Left ventricle myocardium inferior (tissue), 1 donor: ENCODE measurements at places on chromosomes 12 and 14. TPM values are rescaled to one million over a fixed set of nuclear protein-coding genes. Genes with fewer than 3 reads are reported as not detected.

COQ6 gene
- total RNA-seq: 49.8 TPM

GRIP1 gene
- total RNA-seq: 0.47 TPM

- no peak overlapping the region for H3K4me3 ChIP-seq
- no peak overlapping the region for H3K27ac ChIP-seq
- no peaks in the 10 kb centered on the region for H3K36me3 ChIP-seq
- DNase-seq: no peak
- peaks cover 23% of the 10 kb centered on the region for H3K4me1 ChIP-seq
Measured at GRCh38 chr12:96190413-96191108, 3.6 kb upstream of the ELK3 start.

GRCh38 chr12:12206776-12207388 lies 60.0 kb downstream of the LRP6 start:
- no peak overlapping the region for H3K4me3 ChIP-seq
- H3K27me3 ChIP-seq: no peaks in the 10 kb centered on the region
- DNase-seq: no peak
- peaks cover 9% of the 10 kb centered on the region for H3K36me3 ChIP-seq
- no peak overlapping the region for H3K27ac ChIP-seq

DNA sequence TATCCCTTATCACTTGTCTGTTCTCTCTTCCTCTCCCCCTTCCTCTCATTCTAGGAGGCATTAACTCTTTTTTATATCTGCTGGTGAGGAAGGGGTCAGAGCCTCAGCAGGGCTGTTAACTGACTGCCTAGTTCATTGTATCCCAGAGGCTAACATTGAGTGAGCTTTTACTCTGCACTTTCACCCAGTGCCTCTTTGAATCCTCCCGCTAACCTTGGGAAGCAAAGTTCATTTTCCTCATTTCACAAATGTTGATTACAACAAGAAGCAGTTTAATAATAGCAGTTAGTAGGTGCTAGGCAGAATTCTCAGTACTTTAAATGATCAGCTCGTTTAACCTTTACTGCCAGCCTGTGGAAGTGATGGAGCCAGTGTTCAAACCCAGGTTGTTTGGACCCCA lies 75.5 kb downstream of the POLR3B start:
- no peak for DNase-seq
- peak overlapping the region; percentile 29 for H3K27ac ChIP-seq
- no peaks in the 10 kb centered on the region for H3K27me3 ChIP-seq

GRCh38 chr14:69633238-69633637 lies 21.8 kb downstream of the SUSD6 start:
- no peaks in the 10 kb centered on the region for H3K36me3 ChIP-seq
- peak overlapping the region; percentile 81 for H3K27ac ChIP-seq
- peaks cover 100% of the 10 kb centered on the region for H3K4me1 ChIP-seq
- DNase-seq: no peak

DNA sequence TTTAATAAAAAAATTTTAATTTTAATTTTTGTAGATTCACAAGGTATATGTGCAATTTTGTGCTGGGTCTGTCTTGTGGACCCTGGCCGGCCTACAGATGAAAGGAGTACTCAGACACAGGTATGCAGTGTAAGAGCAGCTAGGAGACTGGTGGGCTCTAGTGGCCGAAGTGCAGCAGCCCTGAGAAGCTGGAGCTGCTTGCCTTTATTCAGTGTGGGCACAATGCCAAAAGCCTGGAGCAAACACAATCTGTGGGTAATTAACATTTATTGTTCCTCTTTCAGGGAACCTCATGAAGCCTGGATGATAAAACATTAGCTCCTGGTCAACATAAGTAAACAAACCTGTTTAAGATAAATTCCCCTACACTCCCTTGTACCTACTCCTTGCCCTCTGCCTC lies 135.7 kb upstream of the SEL1L start:
- no peaks in the 10 kb centered on the region for H3K36me3 ChIP-seq
- no peaks in the 10 kb centered on the region for H3K27me3 ChIP-seq
- H3K4me1 ChIP-seq: peaks cover 7% of the 10 kb centered on the region
- H3K4me3 ChIP-seq: no peak overlapping the region
- no peak overlapping the region for H3K27ac ChIP-seq
- DNase-seq: no peak

GRCh38 chr12:46237371-46238045 lies 31.3 kb downstream of the SLC38A1 start:
- H3K4me1 ChIP-seq: peaks cover 16% of the 10 kb centered on the region
- H3K4me3 ChIP-seq: no peak overlapping the region
- H3K27ac ChIP-seq: no peak overlapping the region
- DNase-seq: no peak

MGAT4C gene
- 5.4 TPM for total RNA-seq

ARHGAP9 gene
- total RNA-seq: 4.2 TPM

ETFBKMT gene
- 6.6 TPM for total RNA-seq

DNA sequence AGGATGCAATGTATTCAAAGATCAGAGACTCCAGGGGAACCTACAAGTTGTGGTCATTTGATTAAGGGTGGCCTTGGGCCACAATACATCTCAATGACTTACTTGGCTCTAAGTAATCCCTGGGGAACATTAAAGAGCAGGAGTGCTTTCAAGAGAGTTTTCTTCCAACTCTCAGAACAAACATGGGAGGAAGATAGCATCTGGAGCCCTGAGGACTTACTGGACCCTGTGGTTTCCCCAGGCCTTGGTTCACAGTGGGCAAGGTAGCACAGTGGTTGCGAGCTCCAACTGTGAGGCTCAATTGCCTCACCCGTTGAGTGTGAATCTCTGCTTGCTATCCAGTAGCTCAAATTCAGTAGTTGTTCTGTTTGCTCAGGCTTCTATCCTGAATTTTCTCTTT lies 32.4 kb downstream of the STXBP6 start:
- H3K27ac ChIP-seq: no peak overlapping the region
- no peak for DNase-seq
- H3K27me3 ChIP-seq: no peaks in the 10 kb centered on the region

FLVCR2 gene
- total RNA-seq: 3.2 TPM

GAPDH gene
- 4,161 TPM for total RNA-seq

DNA sequence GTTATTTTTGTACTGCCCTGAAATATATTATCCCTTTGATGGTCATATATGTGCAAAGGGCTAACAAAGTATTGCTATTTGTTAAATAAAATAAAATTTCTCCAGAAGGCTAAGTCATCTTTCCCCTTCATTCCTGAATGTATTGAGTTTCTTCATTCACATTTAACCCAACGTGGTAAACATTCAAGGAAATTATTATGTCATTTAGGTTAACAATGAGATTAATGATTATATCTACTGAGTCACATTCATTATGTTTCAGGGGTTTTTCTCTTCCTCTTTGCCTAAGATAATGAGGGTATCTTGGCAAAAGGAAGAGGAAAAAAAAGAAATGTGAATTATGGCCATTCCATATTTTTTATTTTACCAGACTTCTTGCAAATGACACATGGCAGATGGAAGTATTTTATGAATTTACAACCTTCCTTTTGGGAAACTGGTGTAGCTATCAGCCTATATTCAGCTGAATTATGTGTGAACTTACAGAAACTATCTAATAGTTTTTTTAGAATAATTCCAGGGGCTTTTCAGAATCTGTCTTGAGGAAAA lies 27.2 kb downstream of the TSPAN8 start:
- no peak for DNase-seq
- no peaks in the 10 kb centered on the region for H3K4me1 ChIP-seq
- H3K4me3 ChIP-seq: no peak overlapping the region
- no peak overlapping the region for H3K27ac ChIP-seq

DNA sequence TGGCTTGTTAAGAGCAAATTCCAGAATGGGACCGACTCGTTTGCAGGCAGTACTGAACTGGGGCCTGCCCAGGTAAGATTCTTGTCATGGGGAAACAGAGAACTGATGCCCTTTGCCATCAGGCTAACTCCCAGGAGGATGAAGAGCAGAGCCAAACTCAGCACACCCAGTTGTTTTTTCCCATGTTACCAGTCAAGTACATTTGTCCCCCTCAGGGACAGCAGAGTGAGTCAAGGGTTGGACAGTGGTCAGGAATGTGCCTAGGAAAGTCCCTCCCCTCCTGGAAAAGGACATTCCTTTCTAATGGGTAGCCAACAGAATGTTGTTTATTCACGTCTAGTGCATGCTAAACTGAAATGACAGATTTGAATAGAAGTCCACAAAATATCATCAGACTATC lies 1.6 kb downstream of the ART4 start:
- peaks cover 64% of the 10 kb centered on the region for H3K4me1 ChIP-seq
- H3K27ac ChIP-seq: peak overlapping the region; percentile 85
- H3K36me3 ChIP-seq: no peaks in the 10 kb centered on the region
- no peaks in the 10 kb centered on the region for H3K27me3 ChIP-seq

LTBP2 gene
- total RNA-seq: 26.5 TPM

GARIN6 gene
- not detected for total RNA-seq

- H3K27me3 ChIP-seq: peaks cover 50% of the 10 kb centered on the region
- H3K4me3 ChIP-seq: no peak overlapping the region
- no peaks in the 10 kb centered on the region for H3K4me1 ChIP-seq
- H3K36me3 ChIP-seq: no peaks in the 10 kb centered on the region
- DNase-seq: no peak
Measured at GRCh38 chr14:77212943-77213678, 31.5 kb downstream of the TMEM63C start.

MYH7 gene
- 14,853 TPM for total RNA-seq

DNA sequence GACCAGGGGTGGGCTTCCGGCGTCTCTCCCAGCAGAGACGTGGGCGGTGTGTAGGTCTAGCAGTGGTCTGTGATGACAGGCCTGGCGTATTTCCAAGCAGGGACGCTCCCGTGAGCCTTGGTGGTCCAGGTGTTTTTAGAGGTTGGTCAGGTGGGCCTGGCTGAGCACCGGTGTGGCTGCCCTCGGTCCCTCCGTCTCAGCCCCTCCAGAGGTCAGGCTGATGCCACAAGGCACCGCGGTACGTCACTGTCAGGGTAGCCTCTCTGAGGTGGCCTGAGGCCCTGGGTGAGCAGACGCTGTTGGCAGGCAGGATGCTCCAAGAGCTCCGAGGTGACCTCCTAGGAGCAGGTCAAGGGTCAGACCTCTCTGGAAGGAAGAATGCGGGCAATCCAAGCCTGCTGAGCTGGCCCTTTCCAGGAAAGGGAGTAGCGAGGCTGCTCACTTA lies 13.6 kb downstream of the MTA1 start:
- no peak overlapping the region for H3K27ac ChIP-seq
- peaks cover 7% of the 10 kb centered on the region for H3K36me3 ChIP-seq
- H3K4me3 ChIP-seq: no peak overlapping the region
- peaks cover 32% of the 10 kb centered on the region for H3K4me1 ChIP-seq

DNA sequence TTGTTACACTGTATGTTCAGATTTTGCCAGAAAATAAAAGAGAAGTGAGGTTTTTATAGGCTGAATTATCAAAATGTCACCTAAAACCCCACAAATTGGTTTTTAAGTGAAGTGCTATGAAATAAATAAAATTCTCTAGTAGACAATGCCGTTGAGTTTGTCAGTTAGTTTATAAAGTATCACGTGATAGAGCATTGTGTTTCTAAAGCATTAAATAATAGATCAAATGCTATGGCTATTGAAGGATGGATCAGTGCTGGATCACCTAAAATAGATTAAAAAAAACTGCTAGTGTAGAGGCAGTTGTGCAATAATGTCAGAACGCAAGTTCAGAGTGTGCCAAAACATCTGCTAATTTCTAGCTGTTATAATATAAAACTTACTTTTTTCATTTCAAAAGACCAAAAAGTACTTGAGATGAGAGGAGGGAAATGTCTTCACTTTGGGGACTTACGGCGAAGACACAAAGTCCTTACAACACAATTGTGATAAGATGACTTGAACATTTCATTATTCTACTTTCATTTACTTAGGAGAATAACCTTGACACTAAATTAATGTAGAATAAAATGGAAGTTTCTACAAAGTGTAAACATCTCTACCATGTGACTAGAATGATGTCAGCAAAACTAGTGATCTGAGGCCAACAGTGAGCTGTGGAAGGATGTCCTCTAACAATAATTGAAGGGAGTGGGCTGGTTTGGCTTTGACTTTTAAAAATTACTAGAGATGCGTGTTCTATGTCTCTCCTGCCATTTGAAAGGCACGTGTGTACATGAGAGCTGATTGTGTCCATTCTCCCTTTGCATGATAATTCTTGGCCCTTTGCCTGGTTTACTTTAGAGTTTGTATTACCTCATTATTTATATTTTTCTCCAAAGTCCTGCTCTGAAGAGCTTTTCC lies 154.4 kb upstream of the PDE3A start:
- H3K27me3 ChIP-seq: no peaks in the 10 kb centered on the region
- H3K4me3 ChIP-seq: peak overlapping the region; percentile 49
- peaks cover 41% of the 10 kb centered on the region for H3K4me1 ChIP-seq
- H3K36me3 ChIP-seq: no peaks in the 10 kb centered on the region
- no peak for DNase-seq

PXN gene
- total RNA-seq: 59.8 TPM

DNA sequence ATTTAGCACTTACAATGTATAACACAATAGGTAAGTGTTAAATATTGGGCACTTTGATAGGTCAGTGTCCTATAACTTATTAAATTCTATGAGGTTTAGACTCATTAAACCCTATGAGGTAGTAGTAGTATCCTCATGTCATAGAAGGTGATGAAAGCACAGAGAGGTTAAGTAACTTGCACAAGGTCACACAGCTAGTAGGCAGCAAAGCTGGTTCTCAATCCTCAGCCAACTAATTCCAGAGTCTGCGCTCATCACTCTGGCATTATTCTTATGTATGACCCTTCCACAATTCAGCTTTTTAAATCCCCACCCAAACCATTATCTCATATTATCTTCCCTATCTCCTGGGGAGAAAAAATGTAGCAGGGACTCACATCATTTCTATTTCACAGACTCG lies 141.1 kb downstream of the KSR2 start:
- H3K36me3 ChIP-seq: no peaks in the 10 kb centered on the region
- no peak overlapping the region for H3K4me3 ChIP-seq
- DNase-seq: no peak
- H3K4me1 ChIP-seq: no peaks in the 10 kb centered on the region

DNA sequence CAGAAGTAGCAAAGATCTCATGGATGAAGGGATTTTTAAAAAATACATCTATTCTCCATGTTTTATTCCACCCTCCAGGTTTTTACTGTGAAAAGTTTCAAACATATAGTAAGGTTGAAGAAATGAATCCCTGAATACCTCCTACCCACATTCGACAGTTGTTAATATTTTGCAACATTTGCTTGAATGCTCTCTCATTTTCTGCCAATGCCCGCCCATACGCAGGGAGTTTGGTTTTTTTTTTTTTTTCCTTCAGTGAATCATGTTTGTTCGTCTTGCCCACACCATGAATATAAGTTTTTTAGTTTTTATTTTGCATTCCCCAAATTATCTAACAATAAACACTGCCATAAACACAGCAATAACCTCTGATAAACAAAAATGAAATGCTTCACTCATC lies 82.9 kb downstream of the MAP1LC3B2 start:
- no peaks in the 10 kb centered on the region for H3K4me1 ChIP-seq
- peaks cover 4% of the 10 kb centered on the region for H3K27me3 ChIP-seq

GRCh38 chr12:95851606-95852005 lies 7.1 kb upstream of the SNRPF start:
- no peak overlapping the region for H3K4me3 ChIP-seq
- DNase-seq: no peak
- H3K36me3 ChIP-seq: no peaks in the 10 kb centered on the region
- no peak overlapping the region for H3K27ac ChIP-seq
- no peaks in the 10 kb centered on the region for H3K27me3 ChIP-seq

ATL1 gene
- total RNA-seq: 1.6 TPM

- no peaks in the 10 kb centered on the region for H3K27me3 ChIP-seq
- H3K4me3 ChIP-seq: no peak overlapping the region
- H3K36me3 ChIP-seq: no peaks in the 10 kb centered on the region
- peaks cover 87% of the 10 kb centered on the region for H3K4me1 ChIP-seq
Measured at GRCh38 chr12:124557518-124558223, 9.7 kb downstream of the NCOR2 start.

- H3K4me1 ChIP-seq: peaks cover 92% of the 10 kb centered on the region
- no peak for DNase-seq
- no peaks in the 10 kb centered on the region for H3K27me3 ChIP-seq
- peaks cover 4% of the 10 kb centered on the region for H3K36me3 ChIP-seq
- H3K4me3 ChIP-seq: no peak overlapping the region
- peak overlapping the region; percentile 83 for H3K27ac ChIP-seq
Measured at GRCh38 chr14:69654116-69654515, 42.7 kb downstream of the SUSD6 start.
